B cell (primary cell): ENCODE measurements at places on chromosomes 12 and 14. TPM values are rescaled to one million over a fixed set of nuclear protein-coding genes. Genes with fewer than 3 reads are reported as not detected.
A peak's percentile ranks its signal among the peaks of the same experiment; 100 is the strongest.

The GPR84 gene
- not detected in 2 replicates for total RNA-seq

The IFI27L1 gene
- 6.7 and 8.9 TPM in 2 replicates for total RNA-seq

The DAO gene
- total RNA-seq = not detected in 2 replicates

DNA sequence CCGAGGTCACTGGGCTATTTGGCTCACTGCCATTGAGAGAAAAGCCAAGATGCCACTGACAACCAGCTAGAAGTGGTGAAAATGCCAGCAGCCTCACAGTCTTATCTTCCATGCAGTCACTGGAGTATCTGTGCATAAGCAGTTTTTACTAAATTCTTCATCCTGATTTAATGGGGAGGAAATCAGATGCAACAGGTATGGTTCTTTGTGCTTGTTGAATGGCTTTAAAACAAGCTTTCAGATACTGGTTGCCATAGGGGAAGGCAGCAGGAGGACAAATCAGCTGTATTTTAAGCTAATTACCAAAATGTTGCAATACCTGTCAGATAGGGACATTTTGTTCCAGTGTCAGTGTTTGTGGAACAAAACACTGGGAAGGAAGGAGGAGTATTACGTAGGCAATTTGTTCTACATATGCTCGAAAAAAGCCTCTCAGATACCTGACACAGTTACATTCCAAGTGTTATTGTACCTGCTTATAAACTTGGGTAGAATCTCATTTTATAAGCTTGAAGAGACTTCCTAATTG lies 54.1 kb upstream of the ARHGAP5 start:
- DNase-seq = no peak

DNA sequence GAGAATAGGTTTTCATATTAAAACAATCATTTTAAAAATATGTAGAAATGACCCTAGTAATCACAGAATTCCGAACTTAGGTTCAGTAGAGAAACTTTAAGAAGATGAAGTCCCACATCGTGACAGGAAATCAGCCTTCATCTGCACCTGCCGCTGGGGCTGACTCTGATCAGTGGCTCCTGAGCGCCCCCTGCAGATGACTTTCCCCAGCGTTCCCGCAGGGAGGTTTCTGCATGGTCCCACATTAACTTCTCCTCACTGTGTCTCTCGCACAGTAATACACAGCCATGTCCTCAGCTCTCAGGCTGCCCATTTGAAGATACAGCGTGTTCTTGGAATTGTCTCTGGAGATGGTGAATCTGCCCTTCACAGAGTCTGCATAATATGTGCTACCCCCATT lies 1131.1 kb downstream of the TMEM121 start:
- DNase-seq = peak; percentile 68

GRCh38 chr12:121279507-121279915 lies 17.0 kb downstream of the CAMKK2 start:
- no peak for DNase-seq

DNA sequence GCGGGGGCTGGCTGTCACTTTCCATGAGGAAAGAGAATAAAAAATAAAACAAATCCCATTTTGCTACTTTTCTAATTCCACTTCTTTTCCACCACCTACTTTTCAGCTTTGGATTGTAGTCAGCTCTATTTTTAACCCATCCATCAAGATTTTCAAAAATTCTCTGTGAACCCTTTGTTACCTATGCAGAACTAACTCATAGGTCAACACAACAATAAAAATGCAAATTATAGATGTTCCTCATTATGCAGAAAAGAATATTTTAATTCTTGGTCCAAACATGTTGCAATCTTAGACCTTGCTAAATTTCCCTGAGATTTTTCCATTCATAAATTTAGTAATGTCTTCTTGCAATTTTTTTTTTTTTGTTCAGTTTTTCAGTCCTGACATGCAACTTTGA lies 454.5 kb downstream of the ADAMTS20 start:
- DNase-seq = no peak
